Stimulated activated effector memory CD8-positive, alpha-beta T cell treated with anti-CD3 and anti-CD28 coated beads, Interleukin-12 subunit alpha, Interleukin-12 subunit beta, amount 100 ng/mL, for 72 hours (primary cell): ENCODE measurements at places on chromosomes 16 and 17.

DNA sequence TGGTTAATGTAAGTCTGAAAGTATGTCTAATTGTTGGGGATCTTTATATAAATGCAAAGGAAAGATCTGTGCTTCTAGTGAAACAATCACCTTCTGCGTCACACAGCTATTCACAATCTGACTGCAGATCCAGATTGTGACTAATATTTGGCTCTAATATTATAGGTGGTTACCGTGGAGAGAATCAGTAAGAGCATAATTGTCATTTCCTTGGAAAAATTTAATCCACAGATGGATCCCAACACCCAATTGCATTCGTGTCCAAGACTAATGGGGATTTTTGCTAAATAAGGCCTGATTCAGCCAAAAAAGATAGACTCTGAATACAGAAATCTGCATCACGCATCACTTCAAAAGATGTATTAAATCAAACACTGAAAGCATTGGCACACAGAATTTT, 2.7 kb upstream of the KCNJ2 start:
- DNase-seq: no peak

DNA sequence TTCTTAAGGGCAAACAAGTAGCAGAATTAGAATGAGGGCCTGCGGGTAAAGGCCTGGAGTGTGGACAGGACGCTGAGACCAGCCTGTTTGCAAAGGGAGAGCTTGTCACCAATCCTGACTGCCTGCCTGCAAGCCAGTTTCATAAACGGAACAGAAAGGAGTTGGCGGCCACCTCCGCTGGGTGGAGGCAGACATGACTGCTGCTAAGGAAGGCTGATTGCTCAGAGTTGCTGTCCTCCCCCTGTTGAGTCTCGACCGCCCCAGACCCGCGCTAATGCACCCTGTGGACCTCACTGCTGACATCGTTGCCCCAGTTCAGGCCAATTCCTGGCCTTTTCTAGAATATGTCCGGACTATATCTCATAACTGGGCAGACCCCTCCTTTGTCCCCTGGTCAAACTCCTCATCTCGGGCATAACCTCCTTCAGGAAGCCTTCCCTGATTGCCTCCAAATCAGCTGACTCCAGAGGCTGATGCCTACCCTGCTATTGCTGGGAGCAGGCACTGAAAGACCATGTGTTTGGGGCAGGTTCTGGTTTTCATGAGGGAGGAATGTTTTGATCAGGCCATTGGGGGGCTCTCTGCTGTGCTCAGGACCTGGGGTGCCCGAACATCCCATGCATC, 153.0 kb upstream of the CIBAR2 start:
- no peak for DNase-seq

DNA sequence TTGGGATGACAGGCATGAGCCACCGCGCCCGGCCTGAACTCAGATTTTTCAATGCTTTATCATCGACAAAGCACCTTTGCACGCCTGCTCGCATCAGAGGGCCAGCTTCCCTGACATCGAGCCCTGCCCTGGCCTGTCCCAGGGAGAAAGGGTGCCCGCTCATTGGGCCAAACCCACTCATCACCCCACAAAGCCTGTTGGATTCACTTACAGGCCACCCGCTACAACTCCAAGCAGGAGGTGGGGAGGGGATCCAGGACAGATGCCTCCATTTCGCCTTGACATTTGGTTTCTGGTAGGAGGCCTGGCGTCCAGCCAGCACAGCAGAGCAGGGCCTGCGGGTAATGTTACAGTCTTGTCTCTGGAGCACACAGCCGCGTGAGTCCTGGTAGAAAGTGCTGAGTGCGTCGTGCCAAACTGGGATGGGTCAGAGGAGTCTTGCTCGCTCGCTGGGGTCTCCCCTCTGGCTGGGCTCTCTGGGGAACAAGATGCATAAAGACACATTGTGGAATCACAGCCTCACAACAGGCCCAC, 19.8 kb downstream of the SMTNL2 start:
- no peak for DNase-seq

GRCh38 chr16:84924331-84925091, 86.8 kb downstream of the ZDHHC7 start:
- no peak for DNase-seq

- no peak for DNase-seq
Observed at GRCh38 chr17:63785556-63785955, 11.6 kb downstream of the DDX42 start.

DNA sequence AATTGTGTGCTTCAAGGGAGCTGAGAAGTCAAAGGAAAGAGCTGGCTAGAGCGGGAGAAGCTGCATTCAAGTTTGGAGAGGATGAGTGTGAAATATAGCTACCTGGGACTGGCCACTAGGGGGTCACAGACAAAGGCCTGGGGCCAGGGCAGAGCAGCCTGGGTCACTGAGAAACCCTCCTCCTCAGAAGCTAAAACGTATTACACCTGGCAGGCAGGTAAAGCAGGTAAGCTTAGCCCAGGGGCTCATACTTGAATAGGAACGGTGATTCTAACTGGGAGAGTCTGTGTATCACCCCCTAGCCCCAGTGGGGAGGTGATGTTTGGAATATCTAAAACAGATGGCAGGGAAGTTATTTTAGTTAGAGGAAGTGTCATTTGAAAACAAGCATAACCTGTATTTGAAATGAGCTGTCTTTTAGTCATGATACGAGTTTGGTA, 6.8 kb downstream of the KRT37 start:
- no peak for DNase-seq

- no peak for DNase-seq
Observed at GRCh38 chr16:17265154-17265553, 205.6 kb downstream of the XYLT1 start.

GRCh38 chr16:11396241-11397048, 51.2 kb downstream of the RMI2 start:
- DNase-seq: peak; percentile 88

- DNase-seq: no peak
Observed at GRCh38 chr17:26809033-26809432, 484.9 kb upstream of the WSB1 start.

DNA sequence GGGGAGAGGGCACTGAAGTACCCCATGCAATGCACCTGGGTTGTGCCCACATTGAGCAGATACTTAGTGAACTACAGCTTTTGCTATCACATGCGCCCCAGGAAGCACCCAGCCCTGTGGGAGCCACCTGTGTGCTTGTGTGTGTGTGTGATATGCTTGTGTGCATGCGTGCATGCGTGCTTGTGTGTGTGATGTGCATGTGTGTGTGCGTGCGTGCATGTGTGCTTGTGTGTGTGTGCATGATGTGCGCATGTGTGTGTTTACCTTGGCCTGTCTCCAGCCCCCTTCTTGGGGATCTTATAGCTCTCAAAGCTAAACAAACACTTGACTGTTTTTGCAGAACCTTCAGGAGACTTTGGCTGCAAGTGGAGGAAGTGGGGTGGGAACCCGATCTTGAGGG, 841 bp downstream of the C16orf89 start:
- DNase-seq: no peak

DNA sequence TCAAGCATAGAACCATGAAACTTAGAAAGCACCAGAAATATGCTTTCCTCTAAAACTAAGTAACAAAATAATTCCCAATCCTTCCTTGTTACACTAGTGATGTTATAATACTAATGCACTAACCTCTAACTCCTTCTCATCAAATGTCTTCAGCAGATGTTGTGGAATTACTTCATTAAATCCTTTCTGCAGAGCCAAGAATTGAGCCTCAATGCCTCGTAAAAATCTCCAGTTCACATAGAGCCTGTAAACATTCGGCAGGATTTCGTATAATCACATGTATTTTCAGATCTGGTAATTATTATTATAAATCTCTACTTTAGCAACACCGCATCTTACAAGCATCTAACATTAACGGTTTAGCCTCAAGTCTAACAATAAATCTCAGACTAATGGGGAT, 44.7 kb downstream of the CEP95 start:
- DNase-seq: no peak

GRCh38 chr16:89334050-89334449, 116.5 kb downstream of the ZNF778 start:
- DNase-seq: no peak

DNA sequence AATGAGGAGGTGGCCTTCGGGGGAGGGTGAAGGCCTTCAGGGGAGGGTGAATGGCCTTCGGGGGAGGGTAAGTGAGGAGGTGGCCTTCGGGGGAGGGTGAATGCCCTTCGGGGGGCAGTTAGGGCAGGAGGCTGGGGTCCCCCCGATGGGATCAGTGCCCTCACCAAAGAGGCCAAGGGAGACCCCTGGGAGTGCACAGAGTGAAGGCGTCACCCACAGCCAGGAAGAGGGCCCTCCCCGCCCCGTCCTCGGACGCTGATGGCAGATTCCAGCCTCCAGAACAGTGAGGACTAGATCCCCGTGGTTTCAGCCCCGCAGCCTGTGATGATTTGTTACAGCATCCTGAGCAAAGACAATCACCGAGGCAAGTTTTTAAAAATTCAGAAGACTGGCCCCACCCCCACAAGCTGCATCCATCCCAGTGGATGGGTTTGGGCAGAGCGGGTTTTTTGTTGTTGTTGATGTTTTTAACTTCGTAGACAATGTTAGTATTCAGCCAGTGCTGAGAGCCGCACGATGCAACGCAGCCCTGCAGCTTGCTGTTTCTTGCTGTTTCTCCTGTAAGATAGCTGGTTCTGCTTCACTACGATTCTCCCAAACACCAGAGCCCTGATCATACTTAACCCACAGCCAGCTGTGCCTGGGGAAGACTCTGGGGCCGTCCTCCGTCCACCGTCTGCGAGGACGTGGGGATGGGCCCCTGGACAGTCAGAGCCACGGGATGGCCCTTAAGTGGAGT, 40.7 kb upstream of the CBFA2T3 start:
- no peak for DNase-seq

GRCh38 chr16:85553436-85554113, 59.5 kb upstream of the GSE1 start:
- DNase-seq: peak; percentile 81

- DNase-seq: no peak
Observed at GRCh38 chr16:84044118-84044488, 1.5 kb upstream of the SLC38A8 start.

- DNase-seq: no peak
Observed at GRCh38 chr17:53150101-53150698, 672.5 kb upstream of the KIF2B start.

DNA sequence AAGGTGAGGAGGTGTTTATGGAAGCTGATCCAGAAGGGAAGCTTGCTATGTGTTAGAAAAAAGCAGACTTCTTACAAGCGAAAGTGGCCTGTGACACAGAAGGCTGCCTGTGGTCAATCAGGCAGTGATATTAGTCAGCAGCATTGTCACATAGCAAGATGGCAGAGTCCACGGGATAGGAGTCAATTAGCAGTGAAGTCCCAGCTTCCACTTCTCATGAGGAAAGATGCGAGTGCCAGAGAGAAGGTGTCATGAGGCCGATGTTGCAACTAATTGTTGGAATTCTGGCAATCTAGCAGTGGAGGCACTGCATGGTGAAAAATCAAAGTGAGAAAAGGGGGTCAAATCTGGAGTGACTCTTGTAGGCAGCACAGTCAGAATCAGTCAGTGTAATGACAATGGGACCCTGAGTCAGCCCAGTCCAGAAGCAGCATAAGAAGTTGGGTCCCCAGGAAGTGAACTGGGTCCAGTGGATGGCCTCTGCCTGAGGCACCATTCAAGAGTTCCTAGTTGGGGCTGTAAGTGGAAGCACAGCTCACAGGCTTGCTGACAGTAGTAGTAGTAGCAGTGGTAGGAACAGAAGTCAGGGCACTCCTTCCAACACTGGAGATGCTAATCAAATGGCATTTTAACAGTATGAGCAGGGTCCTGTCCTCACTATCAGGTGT, 85.1 kb downstream of the TNFRSF13B start:
- peak; percentile 52 for DNase-seq

DNA sequence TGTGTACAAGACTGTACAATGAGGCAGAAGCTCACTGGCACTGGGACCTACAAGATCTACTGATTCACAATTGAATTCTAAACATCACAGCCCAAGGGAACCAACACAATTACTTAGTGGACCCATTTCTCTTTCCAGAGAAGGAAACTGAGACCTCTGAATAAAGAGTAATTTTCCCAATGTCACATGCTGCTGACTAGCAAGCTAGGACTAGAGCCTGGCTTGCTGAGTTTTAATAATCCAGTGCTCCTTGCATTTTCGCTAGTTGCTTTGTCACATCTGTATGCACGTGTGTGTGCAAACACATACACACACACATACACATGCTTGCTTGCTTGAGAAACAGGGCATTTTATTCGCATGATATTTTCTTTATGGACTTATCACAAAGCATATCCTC, 3.9 kb upstream of the LPO start:
- DNase-seq: no peak

- DNase-seq: no peak
Observed at GRCh38 chr17:72386619-72387237, 265.9 kb downstream of the SOX9 start.

GRCh38 chr17:79192503-79193351, 118.1 kb downstream of the ENGASE start:
- peak; percentile 6 for DNase-seq

DNA sequence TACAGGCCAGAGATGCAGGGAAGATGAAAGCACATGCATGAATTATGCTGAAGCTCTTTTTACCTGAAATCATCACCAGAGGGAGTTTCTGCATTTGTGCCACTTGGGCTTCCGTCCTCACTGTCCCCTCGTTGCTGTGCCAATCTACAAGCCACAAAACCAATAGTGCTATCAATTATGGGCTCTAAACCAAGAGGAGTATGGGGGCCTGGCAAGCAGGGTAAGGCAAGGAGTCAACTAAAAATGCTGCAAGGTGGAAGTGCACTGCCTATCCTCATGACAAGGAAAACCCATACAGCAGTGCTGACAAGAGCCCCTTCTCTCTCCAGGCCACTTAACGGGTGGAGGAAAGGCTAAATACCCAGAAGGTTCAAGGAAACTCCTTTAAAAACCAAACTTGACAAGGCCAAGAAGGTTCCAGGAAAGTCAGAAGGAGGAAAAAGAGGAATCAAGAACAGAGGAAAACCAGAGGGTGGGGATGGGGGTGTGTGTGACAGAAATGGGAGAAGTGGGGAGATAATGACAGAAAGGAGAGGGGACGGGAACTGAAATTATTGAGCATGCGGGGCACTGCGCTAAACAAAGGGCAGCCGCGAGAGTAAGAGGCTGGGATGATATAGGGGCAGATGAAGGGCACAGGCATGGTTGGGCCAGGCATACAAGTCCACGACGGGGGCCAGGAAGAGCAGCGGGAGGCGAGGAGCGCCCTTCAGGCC, 674 bp downstream of the C17orf75 start:
- DNase-seq: no peak

DNA sequence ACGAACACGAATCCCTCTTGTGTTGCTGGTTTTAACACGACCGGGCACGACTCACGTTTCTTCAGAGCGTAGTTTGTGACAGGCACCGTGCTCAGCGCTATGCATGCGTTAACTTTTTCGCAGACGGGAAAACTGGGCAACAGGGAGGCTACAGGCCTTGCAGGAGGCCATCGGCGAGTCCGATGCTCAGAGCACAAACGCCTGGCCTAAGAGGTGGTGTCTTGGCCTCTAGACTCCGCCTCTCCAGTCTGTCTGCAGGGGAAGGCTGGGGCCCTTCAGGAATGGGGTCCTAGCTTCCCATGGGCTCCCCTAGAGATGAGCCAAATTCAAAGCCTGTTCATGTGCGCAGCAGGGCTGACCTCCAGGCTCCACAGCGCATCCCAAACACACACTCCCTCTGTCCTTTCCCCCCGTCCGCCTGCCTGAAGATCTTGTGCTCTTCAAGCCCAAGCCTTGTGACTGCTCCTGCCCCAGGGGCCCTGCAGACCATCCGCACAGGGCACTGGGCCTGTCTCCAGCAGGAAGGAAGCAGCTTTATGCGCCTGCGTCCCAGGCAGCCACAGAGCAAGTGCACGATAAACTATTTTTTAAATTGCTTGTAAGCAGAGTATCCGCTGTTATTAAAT, 3.1 kb downstream of the CLCN7 start:
- no peak for DNase-seq
